ENCODE measurements at places on chromosomes 2 and 18. TPM values are rescaled to one million over a fixed set of nuclear protein-coding genes. Genes with fewer than 3 reads are reported as not detected.

The MDH1B gene
- 0.26 TPM for total RNA-seq

The DCDC2C gene
- not detected for total RNA-seq

The SAP130 gene
- 16.9 TPM for total RNA-seq

The KCNJ13 gene
- total RNA-seq: not detected

The NFU1 gene
- 42.9 TPM for total RNA-seq

DNA sequence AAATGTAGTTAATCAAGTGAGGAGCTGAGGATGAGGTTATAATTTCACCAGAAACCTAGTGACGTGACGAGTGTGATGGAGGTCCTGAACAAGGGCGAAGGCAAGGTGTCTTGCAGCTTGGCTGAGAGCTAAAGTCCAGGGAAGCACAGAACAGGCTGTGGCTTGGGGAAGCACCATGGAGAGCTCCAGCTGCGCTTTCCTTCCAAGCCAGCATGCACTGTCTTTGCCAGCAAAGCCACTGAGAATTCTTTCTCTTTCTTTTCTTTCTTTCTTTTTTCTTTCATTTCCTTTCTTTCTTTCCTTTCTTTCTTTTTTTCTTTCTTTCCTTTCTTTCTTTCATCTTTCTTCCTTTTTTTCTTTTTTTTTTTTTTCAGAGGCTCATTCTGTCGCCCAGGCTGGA, 239.3 kb downstream of the FBXO15 start:
- no peak for DNase-seq

DNA sequence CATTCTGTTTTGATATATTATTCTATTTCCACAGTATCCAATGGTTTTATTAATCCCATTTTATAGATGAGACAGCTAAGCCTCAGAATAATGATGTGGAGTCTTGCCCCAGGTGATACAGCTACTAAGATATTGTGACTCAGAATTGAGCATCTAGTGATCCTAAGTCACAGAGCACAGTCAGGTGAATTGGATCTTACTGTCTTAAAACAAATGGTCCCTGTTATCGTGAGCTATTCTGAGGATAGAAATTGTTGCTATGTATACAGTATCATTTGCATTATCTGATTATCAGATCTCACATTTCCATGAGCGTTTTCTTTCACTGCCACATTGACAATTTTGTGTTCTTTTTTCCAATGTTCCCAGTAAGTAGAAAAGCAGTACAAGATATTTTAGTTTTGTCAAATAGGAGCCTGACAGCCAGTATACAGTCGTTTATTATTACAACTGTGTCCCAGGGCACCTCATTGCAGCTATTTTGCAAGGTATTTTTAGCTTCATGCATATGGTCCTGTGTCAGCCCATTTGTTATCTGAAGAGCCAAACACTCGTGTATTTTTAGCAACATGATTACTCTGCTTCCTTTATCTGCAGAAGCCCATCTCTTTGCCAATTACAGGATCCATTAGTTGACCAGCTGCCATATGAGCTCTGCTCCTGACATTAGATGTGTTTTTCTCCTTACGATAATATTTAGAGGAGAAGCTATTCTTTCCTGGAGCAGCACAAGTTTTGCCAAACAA, 25.1 kb upstream of the SGPP2 start:
- DNase-seq: no peak

DNA sequence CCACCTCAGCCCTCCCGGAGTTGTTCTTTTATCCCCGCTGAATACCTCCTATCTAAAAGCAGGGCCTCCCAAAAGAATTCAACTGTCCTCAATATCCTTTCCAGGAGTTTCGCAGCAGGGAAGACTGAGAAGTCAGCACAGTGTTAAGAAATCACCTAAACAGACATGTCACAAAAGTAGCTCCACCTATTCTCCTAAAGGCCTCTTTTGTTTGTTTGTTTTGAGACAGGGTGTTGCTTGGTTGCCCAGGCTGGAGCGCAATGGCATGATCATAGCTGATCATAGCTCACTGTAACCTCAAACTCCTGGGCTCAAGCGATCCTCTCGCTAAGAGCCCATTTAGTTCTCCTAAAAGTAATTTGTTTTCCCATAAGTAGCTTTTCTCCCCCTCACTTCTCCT, 53.8 kb downstream of the TEX44 start:
- DNase-seq: no peak

GRCh38 chr2:128376241-128377041, 57.8 kb upstream of the HS6ST1 start:
- DNase-seq: peak; percentile 58

DNA sequence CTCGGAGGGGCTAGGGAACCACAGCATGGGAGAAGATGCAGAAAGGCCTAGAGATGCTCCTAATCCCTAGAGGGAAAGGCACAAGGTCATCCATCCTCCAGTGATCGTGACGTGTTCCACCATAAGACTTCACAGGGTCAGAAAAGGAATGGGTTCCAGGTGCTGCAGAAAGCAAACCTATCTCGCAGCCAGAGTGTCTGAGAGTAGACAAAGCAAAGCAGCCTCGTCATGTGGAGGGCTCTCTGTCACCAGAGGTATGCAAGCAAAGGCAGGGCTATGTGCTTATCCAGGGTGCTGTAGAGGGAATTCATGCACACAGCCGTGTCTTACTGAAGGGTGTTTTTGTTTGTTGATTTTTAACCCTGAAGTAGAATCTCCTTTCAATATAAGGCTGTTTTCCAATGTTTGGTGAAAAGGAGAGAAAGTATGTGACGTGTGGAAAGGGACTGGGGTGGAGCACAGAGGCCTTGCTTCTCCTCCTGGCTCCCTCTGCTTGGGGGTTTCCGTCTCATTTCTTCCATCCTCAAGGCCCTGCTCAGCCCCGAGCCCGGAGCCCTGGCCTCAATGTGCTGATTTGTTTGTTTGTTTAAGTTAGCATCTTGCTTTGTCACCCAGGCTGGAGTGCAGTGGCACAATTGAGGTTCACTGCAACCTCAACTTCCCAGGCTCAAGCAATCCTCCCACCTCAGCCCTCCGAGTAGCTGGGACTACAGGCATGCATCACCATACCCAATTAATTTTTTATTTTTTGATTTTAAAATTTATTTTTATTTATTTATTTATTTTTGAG, 3.0 kb downstream of the GPR55 start:
- no peak for DNase-seq

- DNase-seq: no peak
Observed at GRCh38 chr2:166449439-166449838, 44.6 kb downstream of the SCN7A start.

Data from upper lobe of right lung (tissue), 1 donor.